H54 (cell line): ENCODE measurements at places on chromosomes 16 and 17.

DNA sequence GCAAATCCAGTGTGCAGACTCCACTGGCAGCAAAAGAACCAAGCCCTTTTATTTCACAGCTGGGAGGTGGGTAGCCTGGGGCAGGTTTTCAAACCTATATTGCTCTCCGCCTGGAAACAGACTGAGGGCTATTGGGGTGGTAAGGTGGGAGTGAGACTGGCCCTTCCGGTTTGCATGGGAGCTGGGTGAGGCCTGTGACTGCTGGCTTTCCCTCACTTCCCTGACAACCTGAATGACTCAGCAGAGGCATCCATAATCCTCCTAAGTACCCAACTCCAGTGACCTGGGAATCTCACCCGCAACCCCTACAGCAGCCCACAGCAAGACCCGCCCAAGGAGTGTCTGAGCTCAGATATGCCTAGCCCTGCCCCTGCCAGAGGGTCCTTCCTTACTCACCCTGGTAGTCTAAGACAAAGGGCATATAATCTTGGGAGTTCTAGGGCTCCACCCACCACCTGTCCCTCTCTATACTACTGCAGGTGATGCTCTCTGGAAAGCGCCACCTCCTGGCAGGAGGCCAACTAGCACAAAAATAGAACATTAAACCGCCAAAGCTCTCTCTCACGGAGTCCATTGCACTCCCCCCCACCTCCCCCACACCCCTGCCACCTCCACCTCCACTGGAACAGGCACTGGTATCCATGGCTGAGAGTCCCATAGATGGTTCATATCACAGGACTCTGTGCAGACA, 602.0 kb upstream of the C16orf82 start:
- no peak for DNase-seq

GRCh38 chr17:79914813-79915740, 75.8 kb upstream of the CBX4 start:
- no peak for DNase-seq

DNA sequence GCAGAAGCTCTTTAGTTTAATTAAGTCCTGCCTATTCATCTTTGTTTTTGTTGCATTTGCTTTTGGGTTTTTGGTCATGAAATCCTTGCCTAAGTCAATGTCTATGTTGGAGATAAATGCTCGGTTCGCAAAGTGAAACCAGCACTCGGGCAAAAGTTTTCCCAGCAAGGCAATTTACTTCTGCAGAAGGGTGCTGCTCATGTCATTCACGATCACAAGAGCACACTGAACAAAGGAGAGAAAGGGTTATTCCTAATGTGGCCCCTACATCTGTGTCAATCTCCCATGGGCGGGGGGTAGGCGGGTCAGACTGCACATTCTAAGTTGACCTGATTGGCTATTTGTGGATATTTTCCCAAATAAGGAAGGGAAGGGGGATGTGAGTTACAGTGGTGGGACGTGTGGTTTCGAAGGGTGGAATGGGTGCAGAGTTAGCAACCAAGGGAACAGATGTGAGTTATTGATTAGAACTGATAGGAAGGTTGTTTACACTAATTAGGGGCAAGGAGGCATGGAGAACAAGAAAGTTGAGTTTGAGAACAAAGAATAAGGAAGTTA, 23.0 kb downstream of the ATF7IP2 start:
- no peak for DNase-seq

- DNase-seq, result no peak
Measured at GRCh38 chr17:80790021-80790765, 201.4 kb upstream of the CHMP6 start.

DNA sequence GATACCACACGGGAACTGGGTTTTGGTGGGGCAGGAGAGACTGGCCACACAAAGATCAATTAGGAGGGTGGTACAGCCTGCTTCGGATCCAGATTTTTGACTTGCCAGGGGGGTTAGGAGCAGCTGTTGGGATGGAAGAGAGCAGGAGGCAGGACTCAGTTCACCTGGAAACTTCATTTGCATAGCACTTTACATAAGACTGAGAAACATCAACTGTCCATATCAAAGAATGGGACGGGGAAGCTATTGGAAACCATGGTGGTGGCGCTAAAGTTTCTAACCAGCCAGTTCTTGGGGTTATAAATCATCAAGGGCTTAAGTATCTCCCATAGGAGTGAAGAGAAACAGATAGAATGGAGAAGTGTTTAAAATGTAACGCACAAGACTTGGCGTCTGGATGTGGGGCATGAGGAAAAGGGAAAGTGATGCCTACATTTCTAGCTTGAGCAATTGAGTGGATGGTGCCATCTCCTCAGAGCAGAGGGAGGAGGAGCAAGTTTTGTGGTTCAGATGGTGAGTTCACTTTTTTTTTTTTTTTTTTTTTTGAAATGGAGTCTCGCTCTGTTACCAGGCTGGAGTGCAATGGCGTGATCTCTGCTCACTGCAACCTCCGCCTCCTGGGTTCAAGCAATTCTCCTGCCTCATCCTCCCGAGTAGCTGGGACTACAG, 6.4 kb upstream of the SRCAP start:
- DNase-seq, result no peak

DNA sequence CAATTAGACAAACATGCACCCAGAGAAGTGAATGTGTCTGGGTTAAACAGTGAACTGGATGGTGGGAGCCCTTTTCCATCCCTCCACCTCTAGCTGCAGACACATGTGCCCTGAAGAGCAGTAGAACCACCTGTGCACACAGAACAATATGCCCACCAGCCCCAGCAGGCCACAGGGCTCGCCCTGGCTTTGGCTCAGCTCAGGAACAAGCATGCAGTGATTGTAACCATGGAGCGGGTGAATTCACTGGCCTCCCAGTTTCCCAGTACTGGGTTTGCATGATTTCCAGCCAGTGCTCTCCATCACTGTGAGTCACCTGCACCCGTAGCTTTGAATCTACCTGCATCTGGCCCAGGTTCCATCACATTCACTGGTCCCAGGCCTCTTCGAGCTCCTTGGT, 5.2 kb downstream of the GPR179 start:
- no peak for DNase-seq

DNA sequence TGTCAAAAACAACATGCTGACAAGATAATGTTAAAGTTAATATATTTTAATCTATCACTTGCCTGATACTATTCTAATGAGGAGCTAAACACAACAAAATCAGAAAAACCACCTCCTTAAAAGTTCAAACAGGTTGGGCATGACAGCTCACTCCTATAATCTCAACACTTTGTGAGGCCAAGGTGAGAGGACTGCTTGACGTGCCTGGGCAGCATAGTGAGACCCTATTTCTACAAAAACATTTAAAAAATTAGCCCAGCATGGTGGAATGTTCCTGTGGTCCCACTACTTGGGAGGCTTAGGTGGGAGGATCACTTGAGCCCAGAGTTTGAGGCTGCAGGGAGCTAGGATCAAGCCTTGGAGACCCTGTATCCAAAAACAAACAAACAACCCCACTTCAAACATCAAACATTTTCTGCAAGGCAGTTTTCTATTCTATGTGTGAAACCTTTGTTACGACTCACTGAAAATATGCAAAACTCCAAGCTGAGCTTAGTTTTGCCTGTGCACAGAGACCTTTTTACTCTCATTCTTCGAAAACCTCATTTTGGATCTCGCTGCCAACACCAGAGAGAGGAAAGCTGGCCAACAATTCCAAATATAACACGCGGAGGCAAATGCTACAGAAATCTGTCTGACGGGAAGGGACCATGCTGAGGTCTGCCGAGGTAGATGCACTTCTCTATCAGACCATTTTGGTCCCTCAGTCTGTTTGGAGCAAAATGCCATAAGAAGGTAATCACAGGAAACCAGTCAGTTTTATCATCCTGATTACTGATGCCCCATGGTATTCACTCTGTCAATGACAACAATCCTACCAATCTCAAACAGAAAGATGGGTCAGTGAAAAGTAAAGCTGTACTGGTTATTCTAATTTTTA, 6.2 kb downstream of the PHF12 start:
- no peak for DNase-seq

- DNase-seq, result no peak
Measured at GRCh38 chr17:60390925-60391470, 935 bp downstream of the USP32 start.

GRCh38 chr16:4328046-4328781, 12.3 kb downstream of the GLIS2 start:
- no peak for DNase-seq

GRCh38 chr17:28896884-28897768, at the start of gene FLOT2:
TSS of gene FLOT2 (minus strand) at chr17:28897733. CDS start at chr17:28897574, 159 bp downstream.
- DNase-seq, result peak; percentile 60

GRCh38 chr17:82285141-82285540, 11.6 kb upstream of the CSNK1D start:
- no peak for DNase-seq

GRCh38 chr17:65029605-65030336, 26.8 kb downstream of the GNA13 start:
- DNase-seq, result no peak

DNA sequence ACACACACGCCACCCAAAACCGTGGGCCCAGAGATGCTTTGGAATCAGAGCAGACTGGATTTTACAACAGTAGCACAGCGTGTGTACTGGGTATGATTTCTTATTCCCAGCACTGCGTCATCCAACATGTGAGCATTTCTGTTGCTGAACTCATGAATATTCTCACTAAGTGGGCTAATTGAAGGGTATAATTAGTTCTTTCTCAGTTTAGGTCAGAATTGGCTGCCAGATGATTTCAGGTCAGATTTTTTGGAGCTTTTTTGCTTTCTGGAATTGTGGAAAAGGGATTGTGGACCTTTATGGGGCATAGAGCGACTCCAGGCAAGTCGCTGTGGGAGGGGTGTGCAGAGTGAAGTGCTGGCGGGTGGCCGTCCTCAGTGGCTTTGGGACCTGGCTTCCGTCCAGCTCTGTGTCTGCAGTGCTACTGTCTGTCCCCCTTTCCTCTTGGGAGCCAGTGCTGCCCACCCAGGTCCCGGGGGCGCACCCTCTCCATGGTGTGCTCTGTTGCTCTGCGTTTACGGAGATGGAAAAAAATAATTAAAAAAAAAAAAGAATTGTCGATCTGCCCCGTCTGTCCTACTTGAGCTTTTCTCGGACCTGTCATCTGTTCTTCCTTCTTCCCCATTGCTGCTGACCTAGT, 25.0 kb downstream of the FOXK2 start:
- DNase-seq, result no peak

DNA sequence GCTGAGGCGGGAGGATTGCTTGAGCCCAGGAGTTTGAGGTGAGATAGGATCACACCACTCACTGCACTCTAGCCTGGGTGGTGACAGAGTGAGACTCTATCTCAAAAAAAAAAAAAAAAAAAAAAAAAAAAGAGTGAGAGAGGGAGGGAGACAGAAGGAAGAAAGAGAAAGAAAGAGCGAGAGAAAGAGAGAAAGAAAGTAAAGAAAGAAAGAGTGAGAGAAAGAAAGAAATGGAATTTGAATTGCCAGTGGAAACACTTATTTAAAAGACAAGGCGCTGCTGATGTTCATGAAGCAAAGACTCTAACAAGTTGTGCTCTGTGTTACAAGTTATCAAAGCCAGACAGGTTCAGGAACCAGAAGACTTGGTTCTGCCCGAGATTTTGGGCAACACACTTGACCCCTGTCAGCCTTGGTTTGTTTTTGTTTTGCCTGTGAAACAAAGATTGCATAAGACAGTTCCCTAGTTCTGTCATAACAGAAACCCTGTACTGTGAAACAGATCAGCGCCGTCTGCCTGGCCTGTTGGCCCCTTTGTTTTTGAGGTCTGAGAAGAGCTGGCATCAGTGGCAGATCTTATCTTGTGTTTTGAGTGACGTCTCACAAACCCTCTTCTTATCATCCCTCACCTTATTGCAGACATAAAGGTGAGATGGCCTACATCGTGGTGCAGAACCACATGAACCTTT, 55.4 kb upstream of the ENDOV start:
- DNase-seq, result no peak

GRCh38 chr17:64455993-64456885, 7.3 kb downstream of the MILR1 start:
- no peak for DNase-seq

DNA sequence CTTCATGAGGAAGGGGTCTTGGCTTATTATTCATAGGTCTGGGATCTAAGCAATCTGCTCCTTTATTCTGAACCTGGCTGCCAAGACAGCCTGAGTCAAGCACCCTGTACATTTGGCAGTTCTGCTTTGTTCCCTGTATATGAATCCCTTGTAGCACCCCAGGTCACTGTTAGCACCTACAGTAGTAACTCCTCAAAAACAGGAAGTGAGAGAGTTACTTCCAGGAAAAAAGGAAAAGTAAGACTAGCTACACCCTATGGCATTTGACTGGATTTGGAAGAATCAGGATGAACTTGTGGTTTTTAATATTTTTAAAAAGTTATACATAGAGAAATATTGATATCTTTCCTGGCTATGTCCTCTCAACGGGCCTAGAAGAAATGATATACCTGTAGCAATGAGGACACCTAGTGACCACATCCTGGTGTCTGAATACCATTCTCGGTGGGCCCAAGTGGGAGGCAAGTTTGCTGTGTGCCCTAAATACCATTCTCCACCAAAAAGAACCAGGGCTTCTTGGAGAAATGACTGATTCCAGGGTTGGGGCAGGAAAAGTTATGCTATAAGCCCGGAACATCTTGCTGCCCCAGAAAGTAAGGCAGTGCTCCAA, 9.9 kb downstream of the ANKRD40 start:
- no peak for DNase-seq

DNA sequence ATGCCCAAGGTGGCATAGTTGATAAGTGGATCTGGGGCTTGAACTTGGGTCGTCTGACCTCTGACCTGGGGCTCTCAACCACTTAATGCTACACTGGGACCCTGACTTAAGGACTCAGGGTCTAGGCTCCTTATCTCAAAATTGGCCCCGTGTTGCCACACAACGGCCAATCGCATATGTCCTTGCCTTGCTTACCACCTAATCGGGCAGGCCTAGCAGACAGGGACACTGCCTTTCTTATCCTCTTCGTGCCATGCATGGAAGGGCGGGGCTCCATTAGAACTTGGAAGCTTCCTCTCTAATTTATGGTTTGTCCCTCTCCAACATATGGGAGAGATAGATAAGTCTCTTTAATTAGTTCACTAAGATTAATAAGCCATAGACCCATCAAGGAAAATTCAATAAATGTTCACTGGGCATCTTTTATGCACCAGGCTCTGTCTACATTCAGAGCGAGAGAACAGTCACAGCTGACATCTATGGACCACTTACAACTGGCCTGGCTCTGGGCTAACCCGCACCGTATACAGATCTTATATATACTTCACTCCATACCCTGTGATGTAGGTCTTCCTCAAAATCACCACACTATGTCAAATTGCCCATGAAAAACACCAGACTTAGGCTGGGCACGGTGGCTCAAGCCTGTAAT, 35.1 kb downstream of the CDH1 start:
- no peak for DNase-seq

DNA sequence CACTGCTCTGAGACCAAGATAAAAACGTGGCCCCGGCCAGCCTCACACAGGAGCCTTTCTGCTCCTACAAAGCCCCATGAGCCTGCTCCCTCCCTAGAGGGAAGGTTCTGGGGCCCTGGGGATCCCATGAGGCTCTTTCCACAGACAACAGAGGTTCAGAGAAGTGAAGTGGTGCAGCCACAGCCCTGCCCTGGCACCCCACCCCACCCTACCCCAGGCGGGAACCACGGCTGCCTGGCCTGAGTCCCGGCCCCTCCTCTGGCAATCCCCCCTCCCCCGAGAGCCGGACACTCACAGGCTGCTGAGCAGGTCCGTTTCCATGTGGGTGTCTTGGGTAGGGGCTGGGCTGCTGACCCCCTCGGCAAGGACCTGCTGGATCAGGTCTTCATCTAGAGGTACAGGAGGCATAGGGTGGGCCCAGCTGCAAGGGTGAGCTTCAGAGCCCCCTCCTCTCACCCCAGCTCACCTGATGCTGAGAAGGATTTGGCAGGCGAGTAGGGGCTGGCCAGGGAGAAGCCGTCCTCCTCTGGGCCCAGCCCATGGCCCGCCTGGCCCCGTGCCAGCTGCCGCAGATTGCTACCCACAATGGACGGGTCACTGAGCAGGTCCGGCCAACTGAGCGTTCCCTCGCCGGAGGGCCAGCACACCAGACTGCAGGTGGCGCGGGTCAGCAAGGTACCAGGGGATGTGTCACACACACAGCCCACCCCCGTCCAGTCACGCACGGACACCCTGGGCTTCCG, 38.7 kb downstream of the PKD1 start:
- no peak for DNase-seq
